Panc1 (cell line): ENCODE measurements at places on chromosomes 7 and 10.

DNA sequence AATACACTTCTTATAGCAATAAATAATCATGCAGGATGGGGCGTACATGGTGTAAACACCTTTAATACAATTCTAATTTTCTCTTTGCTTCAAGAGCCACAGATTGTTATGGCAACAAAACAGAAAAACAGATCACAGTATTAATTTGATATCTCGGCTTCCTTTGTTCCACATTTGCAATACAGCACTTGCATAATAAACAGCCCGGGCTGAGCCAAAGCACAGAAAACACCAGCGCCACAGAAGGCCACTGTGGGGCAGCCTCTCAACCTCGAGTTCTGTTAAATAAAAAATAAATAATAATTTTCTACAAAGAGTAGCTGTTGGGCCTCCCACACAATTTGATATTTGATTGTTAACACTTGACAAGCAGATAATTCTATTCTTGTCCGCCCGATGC is 255.9 kb downstream of the USP6NL start:
- no peak for DNase-seq

DNA sequence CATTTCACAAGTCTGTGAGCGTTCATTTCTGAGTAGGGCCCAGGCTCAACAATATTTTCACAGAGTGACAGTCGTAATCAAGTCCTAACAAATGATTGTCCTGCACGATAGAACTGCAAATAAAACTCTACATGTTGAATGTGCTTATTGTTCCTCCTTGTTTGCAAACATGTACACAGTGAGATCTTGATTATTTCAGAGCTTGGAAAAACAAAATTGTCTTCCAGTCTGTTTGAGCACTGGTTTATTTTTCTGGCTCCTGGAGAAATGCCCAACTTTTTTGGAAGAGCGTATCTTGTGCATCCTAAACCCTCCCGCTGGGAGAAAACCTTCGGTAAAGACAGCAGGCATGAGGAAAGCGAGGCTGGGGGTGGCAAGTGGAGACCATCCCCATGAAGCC is 91.1 kb downstream of the TEX36 start:
- no peak for DNase-seq

DNA sequence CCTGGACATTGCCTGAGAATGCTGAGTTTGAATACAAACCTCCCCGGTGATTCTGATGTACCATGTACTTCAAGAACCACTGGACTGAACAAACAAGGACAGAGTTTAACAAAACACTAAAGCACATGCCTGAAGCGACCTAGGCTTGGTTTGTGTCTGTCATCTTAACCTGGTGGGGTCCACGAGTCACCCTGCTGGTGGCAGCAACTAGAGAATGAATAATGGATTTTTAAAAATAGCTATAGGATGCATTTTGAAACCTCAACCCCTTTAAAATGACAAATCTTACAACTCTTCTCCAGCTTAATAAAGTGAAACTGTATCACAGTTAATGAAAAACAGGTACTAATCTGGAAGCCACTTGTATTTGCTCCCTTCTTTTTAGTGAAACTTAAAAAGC is 25.2 kb downstream of the CDHR3 start:
- DNase-seq, result no peak

DNA sequence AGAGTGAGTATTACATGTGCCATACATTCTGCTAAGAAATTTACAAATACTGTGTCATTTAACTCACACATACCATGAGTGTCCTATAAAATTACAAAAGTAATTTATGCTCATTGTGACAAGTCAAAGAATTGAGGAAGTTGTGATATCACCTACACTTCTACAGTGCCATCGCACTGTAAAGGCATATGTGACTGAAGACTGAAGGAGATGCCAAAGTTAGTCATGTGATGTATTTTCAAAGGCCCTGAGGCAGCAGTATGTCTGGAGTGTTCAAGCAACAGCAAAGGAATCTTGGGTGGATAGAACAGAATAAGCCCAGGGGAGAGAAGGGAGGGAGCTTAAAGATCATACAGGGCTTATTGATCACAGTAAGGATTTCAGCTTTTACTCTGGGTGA is 176.8 kb downstream of the WNT2 start:
- no peak for DNase-seq

DNA sequence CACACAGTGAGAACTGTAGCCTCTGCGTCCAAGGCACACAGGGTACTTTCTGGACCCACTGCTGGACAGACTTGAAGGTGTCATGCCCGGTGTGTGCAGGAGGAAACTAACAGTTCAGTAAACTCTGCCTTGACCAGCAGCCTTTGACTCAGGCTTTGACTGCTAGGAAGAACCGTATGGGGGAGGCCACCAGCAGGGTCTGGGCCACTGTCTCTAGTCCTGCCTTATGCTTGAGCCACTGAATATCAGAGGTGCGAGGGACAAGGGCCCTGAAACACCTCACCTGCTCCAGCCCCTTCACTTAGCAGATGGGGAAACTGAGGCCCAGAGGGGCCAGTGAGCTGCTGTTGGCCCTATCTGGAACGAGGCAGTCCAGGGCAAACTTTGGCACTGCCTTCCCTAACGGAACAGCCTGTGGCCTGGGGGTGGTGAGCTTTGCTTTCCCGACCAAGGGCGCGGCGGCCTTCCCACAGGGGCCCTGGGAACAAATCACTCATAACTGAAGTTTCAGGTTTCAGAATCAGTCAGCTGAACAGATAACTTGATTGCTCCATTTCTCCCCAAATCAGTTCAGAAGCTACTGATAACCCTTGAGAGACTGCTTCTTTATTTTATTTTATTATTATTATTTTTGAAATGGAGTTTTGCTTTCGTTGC is 130.0 kb downstream of the FAM53B start:
- no peak for DNase-seq

GRCh38 chr10:24446739-24447138 is 237.8 kb downstream of the KIAA1217 start:
- no peak for DNase-seq

DNA sequence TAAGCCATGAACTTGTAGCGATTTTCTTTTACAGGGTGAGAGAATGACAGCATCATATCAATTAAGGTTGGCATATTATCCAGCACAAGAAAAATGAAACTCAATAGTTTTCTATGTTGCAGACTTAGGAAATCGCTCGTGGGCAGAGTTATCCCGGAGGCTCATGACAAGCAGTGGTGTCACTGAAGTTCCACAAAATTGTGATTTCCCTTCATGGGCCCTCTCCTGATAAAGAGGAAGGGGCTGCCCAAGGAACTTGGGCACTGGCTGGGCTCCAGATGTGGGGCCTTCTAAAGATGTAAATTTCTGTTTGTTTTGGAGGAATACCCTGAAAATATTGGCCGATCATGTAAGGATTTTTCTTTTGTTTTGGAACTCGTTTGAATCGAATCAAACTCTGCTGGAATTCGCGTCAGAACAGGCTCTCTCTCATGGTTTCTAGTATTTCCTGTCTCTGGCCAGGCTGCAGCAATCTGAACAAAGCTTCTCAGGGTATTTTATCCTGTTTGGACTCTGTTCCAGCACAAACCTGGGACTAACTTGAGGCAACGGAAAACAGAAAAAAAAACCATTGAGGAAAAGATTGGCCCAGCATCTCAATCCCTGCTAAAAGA is 340.6 kb upstream of the NRP1 start:
- DNase-seq, result no peak
